Stimulated activated CD8-positive, alpha-beta memory T cell treated with anti-CD3 and anti-CD28 coated beads, Interleukin-4, amount 100 ng/mL, for 4 hours (primary cell): ENCODE measurements at places on chromosomes 11 and 22.
A peak's percentile ranks its signal among the peaks of the same experiment; 100 is the strongest.

DNA sequence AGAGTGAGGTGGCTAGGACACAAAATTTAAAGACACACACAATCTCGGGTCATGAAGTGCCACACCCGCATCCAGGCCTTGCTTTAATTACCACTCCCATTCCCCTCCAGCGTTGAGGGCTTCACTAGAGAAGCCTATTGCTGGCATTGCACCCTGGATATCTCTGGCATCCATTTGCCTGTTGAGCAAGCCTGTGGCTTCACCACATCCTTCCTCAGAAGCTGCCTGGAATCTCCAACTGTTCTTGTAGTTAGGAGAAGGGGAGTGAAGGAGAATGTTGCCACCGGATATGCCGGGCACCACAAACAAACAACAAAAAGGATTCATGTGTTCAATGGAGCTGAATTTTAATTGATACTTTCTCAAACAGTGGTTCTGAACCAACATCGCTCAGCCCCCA lies 34.4 kb upstream of the RCN1 start:
- no peak for DNase-seq

DNA sequence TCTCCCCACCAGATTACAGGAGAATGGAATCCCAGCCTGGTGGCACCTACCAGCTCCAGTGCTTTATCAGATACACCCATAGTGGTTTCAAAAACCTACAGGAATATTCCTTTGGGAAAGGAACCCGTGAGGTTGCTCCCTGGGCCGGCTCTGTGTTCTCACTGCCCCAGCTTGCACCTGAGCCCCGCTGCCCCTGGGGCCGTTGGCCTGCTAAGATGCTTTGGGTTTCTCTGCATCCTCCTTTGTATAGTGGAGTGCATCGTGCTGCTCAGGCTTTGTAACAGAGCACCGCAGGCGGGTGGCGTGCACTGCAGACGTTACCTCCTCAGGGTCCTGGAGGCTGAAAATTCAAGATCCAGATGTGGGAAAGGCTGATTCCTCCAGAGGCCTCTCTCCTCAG lies 414.1 kb downstream of the BRD1 start:
- no peak for DNase-seq

- no peak for DNase-seq
Measured at GRCh38 chr11:60119710-60120109, 31.2 kb downstream of the MS4A2 start.

GRCh38 chr11:3642071-3642951 lies 519 bp upstream of the ART5 start:
- peak; percentile 8 for DNase-seq

- DNase-seq, result no peak
Measured at GRCh38 chr11:130103296-130103814, 33.7 kb downstream of the APLP2 start.

DNA sequence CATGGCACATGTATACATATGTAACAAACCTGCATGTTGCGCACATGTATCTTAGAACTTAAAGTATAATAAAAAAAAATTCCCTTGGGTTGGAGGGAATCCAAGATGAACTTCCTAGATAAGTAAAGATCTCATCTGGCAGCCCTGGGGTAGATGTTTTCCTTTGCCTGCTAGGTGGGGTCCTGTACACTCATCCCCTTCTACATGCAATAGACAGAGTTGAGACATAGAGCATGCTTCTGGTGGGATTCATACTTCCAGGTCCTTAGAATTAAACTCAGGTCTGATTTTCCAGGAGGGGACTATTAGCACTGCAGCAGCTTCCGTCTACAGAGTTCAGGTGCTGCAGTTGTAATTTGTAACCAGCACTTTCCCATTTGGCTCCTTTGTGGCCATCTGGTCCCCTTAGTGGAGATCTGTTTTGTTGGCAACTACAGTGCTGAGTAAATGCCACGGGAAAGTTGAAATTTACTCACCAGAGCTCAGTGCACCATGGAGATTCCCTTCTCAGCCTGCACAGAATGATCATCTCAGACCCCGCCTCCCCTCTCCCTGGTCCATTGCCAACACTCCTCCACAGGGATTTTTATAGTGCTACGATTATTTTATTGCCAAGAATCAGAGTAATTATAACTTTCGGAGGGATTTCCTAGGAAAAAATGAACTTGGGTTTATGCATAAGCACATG lies 220.1 kb upstream of the E2F8 start:
- no peak for DNase-seq

- DNase-seq, result no peak
Measured at GRCh38 chr22:32625985-32626384, 151.4 kb downstream of the FBXO7 start.

- no peak for DNase-seq
Measured at GRCh38 chr11:35802221-35802620, 139.6 kb downstream of the TRIM44 start.

DNA sequence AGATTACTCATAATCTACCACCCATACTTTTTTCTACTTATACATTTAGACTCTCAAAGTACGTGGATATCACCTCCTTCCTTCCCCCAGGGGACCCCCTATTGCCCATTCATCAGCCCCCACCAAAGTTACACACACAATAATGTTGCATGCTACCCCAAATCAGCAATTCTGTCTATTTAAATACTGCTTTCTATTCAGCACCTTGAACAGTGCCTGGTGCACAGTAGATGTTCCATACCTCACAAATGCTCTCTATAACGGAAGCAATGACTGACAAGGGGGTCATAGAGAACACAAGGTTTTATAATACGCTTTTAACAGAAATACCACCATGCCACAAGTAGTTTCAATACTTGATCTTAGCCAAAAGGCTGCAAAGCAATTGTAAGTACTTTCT lies 370.7 kb downstream of the MIAT start:
- no peak for DNase-seq

- no peak for DNase-seq
Measured at GRCh38 chr11:134558258-134558835, 146.3 kb upstream of the B3GAT1 start.

- no peak for DNase-seq
Measured at GRCh38 chr11:35099278-35100012, 39.5 kb upstream of the CD44 start.

DNA sequence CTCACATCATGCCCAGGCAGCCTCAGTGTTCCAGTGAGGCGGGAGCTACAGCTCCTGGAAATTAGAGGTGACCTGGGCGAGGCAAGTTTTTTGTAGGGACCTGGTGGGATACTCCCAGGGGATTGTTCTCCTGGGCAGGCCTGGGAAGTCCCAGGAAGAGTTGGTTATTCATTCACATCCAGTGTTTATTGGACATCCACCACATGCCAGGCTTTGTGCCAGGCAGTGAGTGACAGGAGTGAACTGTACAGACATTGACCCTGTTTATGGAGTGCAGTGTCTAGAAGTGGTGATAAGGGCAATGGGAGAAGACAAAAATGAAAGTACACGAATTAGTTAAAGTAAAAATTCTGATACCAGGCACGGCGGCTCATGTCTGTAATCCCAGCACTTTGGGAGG lies 29.4 kb downstream of the YWHAH start:
- DNase-seq, result no peak

- no peak for DNase-seq
Measured at GRCh38 chr11:29847219-29847618, 169.6 kb downstream of the KCNA4 start.

DNA sequence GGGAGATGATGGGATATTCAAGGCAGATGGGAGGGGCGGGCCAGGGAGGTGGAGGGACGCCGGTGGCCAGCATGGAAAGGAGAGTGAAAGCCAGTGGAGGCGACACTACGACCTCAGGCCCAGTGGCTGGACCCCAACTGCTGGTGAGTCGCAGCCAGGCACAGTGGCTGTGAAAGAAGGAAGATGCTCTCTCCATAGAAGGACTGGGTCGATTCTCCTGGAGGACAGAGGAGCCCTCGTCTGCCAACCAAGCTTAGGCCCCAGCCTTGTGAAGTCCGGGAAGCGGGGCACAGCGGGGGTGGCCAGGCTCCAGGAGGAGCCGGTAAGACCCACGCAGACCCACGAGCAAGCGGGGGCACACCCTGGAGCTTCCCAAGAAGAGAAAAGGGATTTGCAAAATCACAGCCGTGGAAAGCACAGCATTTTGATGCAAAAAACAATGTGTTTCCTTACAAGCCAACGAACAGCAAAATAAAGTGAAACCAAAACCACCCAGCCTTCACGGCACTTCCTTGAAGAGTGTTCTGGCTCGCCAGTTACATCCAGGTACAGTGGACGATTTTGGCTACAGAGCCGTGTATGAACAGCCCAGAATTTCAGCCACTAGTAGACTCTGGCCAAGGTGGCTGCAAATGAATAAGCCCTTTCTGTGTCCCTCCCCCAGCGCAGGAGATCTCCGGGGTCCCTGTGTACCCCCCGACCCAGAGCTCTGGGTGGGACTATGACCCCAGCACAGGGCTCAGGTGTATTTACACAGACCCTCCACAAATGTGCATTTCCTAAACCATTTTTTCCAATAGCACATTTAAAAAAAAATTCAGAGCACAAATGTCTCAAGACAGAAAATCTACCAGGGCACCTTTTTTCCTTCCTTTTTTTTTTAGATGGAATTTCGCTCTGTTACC lies 96.9 kb downstream of the TRMU start:
- no peak for DNase-seq

DNA sequence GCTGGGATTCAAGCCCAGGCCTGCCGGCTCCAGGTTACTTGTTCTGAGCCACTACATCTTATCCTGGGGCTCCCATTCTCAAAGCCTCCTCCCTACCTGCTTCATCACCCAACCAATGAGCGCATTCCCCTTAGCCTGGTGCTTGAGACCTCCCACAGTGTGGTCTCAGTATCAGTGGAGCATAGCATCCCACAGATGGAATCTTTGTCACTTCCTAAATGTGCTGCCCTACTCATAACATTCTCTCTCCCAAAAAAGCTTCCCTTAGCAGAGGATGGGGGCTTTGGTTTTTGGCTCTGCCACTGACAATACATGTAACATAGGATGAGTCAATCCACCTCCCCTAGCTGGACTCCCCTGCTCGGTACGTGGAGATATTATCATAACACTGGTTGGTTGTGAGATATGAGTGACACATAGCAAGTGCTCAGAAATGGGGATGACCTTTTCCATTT lies 28.8 kb downstream of the TEAD1 start:
- no peak for DNase-seq

- no peak for DNase-seq
Measured at GRCh38 chr11:99271527-99271926, 250.8 kb downstream of the CNTN5 start.

DNA sequence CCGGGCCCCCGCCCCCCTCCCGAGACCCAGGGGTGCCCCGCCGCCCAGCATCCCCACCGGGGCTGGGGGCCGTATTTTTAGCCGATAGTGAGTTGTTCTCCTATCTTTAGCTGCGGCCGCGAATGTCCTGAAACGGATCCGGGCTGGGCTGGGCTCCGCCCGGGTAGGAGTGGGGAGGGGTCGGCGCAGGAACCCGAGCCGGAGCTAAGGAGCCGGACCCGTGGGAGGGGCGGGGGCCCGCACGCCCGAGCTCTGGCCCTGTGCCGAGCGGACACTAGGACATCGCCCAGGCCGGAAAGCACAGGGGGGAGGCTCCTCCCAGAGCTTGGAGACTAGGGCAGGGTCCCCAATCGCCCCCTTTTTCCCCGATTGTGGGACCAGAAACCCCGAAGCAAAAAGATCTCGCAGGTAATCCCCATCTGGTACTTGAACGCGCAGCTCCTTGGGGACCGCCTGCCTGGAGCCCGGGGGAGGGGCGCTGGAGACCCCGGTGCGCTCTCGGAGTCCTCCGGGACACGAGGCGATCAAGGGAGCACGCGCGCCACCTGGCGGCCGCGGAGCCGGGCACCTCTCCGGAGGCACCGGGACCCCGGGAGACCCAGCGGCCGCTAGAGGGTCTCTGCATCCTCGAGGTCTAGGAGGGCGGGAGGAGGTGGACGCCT lies 669 bp downstream of the CDC42EP2 start:
- DNase-seq, result peak; percentile 75

DNA sequence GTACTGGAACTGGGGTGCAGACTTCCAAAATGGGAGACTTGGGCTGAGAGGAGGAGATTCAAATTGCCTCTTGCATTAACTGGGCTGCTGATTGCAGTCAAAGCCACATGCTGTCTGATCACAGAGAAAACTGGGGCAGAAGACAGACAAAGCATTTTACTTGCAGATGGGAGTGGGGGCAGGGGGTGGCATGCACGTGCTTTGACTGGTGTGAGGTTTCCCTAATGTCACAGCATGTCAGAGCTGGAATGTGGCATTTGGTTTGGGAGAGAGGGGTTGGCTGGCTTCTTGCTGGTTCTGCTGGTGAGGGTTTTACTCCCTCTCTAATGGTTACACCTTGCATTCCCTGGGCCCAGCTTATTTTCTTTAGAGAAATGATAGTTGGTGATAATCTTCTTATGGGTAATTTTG lies 2.9 kb downstream of the TUB start:
- no peak for DNase-seq

DNA sequence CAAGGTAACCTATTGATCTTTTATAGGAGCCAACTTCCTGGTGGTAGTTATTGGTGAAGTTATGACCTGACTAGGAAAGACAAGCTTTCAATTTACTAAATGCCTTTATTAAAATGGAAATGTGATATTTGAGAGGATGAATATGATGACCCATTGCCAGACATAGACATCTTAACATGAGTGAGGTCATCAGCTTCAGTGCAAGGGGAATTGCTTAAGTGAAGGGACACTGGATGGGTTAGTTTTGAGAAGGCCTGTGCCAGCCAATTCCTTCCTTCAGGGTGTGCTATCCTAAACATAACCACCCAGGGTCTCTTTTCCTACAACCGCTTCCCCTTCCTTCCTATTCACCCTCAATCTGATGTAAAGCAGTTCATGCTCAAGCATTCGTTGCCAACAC lies 21.5 kb downstream of the NAV2 start:
- no peak for DNase-seq

- no peak for DNase-seq
Measured at GRCh38 chr11:118289401-118289800, 15.1 kb upstream of the CD3E start.

- DNase-seq, result no peak
Measured at GRCh38 chr22:37894939-37895670, 11.0 kb upstream of the MICALL1 start.

DNA sequence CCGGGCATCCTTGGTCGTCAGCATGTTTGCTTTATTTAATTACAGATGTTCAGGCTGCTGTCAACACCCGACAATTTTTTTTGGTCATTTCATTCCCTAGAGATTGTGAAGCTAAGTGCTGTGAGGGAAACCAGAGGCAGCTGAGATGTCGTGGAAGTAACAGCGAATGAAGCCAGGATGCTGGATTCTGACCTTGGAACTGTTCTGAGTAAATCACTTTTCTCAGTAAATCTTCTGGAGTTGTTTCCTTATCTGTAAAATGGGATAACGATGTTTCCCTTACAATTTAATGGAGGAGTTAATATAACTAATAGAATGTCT lies 390 bp upstream of the CKAP5 start:
- no peak for DNase-seq

- DNase-seq, result no peak
Measured at GRCh38 chr22:27004434-27004833, 347.0 kb downstream of the MIAT start.
